ENCODE measurements at places on chromosomes 3 and 15.

DNA sequence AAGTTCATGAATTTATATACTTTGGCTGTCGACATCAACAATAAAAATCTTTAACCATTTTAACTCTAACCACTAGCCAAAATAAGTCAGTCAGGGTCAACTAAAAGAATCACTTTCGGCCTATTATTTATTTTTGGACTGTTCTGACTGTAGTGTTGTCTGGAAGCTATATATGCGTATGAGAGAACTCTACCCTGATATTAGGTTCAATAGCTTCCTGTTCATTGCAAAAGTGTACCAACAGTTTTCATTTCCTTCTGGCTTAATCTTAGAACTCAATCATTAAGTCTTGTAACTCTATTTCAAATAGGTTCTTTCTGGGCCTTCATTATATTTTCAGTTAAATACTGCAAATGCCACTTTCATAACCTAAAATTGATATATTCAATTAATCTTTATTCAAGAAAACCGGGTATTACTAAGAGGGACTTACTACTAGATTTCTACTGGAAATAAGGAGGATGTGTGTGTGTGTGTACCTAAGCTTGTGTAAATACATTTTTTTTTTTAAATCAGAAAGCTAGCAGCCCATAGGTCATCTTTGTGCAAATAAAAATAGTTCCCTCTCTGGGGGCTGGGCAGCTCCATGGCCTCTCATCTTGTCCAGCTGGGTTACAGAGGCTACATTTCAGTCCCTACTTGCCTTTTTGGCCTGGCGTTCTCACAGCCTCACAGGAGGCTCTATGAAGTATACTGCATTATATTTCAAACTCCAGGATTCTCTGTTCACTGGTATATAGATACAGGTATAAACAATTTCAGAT, 5.8 kb downstream of the SERPINI2 start:
- no peak for DNase-seq

DNA sequence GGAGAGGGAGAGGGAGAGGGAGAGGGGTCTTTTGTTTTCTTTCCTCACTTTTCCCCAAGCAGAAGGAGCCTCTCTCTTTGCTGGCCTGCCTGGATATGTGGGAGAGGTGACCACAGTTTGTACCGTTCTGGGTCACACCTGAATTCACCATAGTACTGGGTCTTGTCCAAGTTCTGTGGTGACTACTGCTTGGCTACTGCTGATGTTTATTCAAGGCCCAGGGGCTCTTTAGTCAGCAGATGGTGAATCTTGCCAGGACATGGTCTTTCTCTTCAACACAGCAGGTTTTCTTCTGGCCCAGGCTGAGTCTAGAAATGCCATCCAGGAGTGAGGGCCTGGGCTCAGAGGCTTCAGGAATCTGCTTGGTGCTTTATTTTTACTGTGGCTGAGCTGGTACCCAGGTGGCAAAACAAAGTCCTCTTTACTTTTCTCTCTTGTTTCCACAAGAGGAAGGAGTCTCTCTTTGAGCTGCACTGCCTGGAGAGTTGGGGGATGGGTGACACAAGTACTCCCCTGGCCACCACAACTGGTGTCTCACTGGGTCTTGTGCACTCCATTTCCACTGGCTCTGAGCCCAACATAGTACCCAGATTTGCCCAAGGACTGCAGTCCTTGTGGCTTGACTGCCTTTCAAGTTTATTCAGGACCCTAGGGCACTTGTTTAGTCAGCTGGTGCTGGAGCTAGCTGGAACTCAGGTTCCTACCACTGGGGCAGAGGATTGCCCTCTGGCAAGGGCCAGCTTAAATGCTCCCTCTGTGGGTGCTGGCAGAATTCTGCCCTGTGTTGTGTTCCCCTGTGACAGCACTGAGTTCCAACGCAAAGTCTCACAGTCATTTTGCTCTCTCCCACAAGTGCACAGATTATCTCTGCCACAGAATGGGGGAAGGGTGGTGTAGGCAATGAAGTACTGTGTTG, 16.8 kb upstream of the CCNDBP1 start:
- no peak for DNase-seq

- no peak for DNase-seq
Measured at GRCh38 chr3:194960446-194961032, 274.9 kb downstream of the FAM43A start.

- DNase-seq = no peak
Measured at GRCh38 chr3:69248436-69248835, 126.0 kb upstream of the LMOD3 start.

- DNase-seq = no peak
Measured at GRCh38 chr3:14843321-14843720, 24.6 kb downstream of the FGD5 start.

- DNase-seq = no peak
Measured at GRCh38 chr15:78933187-78933822, 11.5 kb downstream of the CTSH start.

DNA sequence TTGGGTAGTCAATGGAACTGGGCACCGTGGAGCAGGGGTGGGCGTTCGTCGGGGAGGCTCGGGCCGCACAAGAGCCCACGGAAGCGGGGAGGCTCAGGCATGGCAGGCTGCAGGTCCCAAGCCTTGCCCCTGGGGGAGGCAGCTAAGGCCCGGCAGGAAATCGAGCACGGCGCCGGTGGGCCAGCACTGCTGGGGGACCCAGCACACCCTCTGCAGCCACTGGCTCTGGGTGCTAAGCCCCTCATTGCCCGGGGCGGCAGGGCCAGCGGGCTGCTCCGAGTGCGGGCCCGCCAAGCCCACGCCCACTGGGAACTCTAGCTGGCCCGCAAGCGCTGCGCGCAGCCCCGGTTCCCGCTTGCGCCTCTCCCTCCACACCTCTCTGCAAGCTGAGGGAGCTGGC, 21.5 kb upstream of the C2CD4B start:
- no peak for DNase-seq

GRCh38 chr3:120587332-120587975, 8.7 kb upstream of the NDUFB4 start:
- DNase-seq = no peak

GRCh38 chr3:192445770-192446644, 281.3 kb downstream of the FGF12 start:
- DNase-seq = no peak

- DNase-seq = no peak
Measured at GRCh38 chr3:160685144-160685766, 8.3 kb downstream of the ARL14 start.

DNA sequence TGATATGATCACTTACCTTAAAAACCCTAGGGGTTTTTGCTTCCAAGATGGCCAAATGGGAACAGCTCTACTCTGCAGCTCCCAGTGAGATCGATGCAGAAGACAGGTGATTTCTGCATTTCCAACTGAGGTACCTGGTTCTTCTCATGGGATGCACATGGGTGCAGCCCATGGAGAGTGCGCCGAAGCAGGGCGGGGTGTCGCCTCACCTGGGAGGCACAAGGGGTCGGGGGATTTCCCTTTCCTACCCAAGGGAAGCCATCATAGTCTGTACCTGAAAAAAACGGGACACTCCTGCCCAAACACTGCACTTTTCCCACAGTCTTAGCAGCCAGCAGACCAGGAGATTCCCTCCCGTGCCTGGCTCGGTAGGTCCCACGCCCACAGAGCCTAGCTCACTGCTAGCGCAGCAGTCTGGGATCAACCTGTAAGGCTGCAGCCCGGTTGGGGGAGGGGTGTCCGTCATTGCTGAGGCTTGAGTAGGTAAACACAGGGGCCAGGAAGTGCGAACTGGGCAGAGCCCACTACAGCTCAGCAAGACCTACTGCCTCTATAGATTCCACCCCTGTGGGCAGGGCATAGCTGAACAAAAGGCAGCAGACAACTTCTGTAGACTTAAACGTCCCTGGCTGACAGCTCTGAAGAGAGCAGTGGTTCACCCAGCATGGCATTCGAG, 78.6 kb downstream of the CTNNB1 start:
- DNase-seq = no peak

DNA sequence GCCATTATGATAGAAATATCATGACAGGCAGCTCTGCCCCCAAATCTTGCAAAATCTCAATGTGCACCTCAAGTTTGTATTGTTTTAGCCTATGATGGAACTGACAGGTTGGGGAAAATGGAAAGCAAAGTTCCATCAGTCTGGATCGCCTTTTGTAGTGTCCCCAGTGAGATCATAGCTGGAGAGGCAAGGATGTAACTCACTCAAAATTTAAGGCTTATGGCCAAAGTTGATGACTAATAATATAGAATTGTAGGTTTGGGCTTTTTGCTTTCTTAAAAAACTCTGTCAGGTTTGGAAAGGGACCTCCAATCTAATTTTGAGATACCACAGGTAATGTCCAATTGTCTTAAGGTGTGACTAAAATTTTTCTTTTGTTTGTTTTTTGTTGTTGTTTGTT, 1.4 kb upstream of the ACP3 start:
- DNase-seq = no peak

- DNase-seq = no peak
Measured at GRCh38 chr15:40594429-40594836, 384 bp downstream of the KNL1 start.

DNA sequence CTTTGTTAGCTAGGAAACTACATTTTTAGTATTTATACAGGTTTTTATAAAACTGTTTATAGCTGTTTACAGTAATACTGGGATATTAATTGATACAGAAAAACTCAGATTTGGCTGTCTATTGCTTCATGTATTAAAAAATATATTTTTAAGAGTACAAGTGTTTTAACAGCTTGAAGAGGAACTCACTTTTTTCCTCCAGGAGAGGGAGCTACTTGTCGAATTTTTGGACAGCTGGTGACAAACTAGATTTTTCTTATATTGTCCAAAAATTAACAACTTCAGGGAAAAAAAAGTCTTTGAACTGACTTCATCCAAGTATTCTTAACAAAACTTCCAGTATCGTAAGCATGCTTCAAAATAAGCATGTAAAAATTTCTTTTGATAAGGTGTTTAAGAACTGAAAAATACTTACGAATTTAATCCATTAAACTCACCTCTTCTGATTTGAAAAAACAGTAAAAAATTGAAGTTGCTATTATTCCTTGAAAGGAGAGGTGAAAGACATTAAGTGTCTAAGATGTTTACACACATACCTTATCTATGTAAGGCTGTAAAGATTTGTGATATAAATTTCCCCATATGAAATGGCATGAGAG, 4.0 kb downstream of the DIPK2A start:
- no peak for DNase-seq

DNA sequence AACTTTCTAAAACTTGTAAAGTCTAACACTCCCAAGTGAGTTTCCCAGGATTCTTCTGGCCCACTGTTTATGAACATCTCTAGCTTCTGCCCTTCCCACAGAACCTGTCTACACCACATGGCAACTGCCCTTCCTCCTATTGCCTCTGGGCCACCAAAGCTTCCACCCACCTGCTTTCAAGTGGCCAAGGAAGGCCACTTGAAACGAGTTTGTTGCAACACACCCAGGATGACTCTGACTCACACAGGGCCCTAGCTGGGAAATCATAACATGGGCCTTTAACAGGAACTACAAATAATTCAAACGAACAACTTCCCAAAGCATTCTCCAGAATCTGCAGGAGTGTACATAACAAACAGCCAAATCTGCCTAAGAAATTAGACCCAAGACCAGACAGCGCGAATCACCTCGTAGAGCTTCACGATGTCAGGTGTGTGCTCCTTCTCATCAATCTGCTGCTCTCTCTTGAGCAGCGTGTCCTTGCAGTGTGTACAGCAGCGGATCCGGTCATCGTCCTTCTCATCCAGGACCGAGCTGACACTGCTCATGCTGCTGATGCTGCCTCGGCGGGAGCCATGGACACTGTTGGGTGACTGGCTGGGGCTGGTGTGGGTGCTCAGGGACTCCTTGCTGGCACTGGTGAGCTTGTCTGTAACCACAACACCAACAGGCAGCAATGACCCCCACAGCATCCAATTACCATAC, 16.8 kb downstream of the RBSN start:
- no peak for DNase-seq

- DNase-seq = no peak
Measured at GRCh38 chr3:188323067-188323842, 169.3 kb downstream of the LPP start.

GRCh38 chr3:176490357-176490756, 706.9 kb downstream of the TBL1XR1 start:
- DNase-seq = no peak

GRCh38 chr15:59124261-59124660, 19.3 kb downstream of the CCNB2 start:
- DNase-seq = no peak

DNA sequence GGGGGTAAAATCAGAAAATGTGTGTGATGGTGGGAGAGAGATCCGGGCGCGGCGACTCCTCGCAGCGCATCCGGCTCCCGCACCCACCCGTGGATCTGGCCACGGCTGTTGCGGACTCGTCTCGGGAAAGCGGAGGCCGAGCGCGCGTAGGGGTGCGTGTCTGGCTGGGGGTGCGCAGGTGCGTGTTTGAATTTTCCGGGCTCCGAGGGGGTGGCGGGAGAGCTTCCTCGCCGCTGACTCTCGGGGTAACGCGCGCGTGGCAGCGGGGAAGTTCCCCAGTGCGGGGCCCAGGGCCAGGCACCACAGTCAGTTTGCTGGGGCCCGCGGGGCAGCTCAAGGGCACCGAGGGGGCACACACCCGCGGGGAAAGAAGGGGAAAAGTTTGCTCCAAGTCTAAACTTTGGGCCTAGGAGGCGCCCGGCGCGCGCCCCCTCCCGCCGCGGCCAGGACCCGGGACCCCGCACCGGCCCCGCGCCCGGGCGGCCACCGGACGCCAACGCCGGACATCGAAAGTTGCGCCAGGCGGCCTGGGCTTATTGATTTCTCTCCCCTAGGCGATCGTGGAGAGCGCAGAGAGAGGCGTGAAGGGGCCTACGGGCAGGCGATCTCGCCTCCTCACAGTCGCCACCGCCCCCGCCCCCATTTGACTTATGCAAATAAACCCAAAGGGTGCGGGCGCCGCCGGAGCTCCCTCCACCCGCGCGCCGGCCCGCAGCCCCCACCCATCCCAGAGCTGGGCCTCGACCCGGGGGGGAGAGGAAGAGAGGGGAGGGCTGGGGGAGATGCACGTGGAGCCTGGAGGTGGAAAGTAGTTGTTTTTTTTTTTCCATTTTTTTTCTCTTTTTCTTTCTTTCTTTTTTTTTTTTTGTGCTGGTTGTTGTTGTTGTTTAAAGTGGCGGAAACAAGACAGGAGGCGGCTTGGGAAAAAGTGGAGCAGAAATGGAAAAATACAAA, 639 bp downstream of the FOXP1 start:
- DNase-seq = no peak

DNA sequence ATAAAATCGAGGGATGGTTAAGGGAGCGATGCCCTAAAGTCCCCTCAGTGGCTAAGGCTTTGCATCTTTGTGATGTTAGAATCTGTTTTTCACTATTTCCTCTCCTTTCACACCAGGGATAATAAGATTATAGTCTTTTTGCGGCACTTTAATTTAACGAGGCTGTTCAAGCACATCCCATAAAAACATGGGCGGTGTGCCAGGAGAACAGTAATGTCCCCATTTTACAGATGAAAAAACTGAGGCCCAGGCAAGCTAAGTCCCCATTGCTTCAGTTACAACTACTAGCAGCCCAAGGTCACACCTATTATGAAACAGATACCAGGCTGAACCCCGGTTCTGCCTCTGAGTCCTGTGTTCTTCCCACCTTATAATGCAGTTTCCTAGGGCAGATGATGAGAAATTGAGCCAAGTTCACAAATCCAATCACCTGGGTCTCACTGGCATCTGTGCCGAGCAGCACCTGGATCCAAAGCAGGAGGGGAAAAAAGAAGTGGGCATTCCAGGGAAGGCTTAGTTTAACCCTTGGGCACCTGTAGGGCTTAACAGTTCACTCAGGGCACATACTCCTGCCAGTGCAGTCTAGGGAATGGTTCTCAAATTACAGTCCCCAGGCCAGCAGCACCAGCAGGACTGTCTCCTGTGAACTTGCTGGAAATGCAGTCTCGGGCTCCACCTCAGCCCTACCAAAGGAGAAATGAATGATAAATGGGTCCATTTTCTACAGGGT, 169.3 kb downstream of the RAB11A start:
- DNase-seq = no peak

GRCh38 chr3:122258757-122259371, 66.2 kb upstream of the CSTA start:
- peak; percentile 16 for DNase-seq
